ENCODE measurements at places on chromosomes 11 and 22. TPM values are rescaled to one million over a fixed set of nuclear protein-coding genes. Genes with fewer than 3 reads are reported as not detected.
A peak's percentile ranks its signal among the peaks of the same experiment; 100 is the strongest.

- no peak for DNase-seq
These were observed 1.2 kb downstream of the ILK start for GRCh38 chr11:6604790-6605189.

GRCh38 chr11:64036087-64037026 is 626 bp downstream of the FLRT1 start:
- DNase-seq, result peak; percentile 35

- no peak for DNase-seq
These were observed 91.7 kb downstream of the KCNQ1 start for GRCh38 chr11:2536440-2536989.

- DNase-seq, result no peak
These were observed 61.1 kb downstream of the GGTLC2 start for GRCh38 chr22:22705328-22706100.

LRP4 gene
- 5.8 TPM for polyA plus RNA-seq
